ENCODE measurements at places on chromosomes 6 and 20.

DNA sequence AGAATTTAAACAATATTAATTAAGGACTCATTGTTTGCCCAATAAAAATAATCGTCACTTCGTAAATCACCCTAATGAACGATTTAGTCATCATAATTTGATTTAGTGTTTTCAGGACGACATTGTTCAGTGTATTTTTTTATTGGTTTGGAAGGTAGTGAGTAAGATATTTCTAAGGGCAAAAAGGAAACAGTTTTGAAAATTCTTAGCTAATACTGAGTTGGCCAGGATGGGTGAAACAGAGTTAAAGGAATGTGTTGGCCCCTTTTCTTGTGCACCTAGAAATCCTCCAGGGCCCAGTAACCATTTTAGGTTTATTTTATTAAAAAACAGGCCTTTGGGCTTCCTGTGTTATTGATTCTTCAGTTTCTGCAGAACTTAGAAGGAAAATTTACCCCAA, 25.3 kb downstream of the ANKS1A start:
- peak; percentile 9 for DNase-seq

DNA sequence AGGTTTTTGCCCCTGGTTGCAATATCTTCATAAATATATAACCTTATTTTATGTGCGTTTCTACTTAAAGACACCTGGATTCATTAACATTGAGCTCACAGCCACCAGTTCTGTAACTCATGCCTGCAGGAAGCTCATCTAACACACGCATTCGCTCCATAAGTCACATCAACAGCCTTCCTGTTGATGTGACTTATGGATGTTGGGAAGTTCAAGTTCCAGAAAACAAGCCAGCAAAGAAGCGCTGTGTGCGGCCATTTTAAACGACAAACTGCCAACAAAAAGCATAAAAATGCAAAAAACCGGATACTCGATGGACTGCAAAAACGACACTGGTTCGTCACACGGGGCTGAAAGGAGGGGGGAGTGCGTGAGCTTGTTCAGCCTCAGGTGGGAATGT, 77.9 kb upstream of the NFATC2 start:
- peak; percentile 60 for DNase-seq

GRCh38 chr6:148459238-148459637, 116.6 kb downstream of the SASH1 start:
- no peak for DNase-seq

DNA sequence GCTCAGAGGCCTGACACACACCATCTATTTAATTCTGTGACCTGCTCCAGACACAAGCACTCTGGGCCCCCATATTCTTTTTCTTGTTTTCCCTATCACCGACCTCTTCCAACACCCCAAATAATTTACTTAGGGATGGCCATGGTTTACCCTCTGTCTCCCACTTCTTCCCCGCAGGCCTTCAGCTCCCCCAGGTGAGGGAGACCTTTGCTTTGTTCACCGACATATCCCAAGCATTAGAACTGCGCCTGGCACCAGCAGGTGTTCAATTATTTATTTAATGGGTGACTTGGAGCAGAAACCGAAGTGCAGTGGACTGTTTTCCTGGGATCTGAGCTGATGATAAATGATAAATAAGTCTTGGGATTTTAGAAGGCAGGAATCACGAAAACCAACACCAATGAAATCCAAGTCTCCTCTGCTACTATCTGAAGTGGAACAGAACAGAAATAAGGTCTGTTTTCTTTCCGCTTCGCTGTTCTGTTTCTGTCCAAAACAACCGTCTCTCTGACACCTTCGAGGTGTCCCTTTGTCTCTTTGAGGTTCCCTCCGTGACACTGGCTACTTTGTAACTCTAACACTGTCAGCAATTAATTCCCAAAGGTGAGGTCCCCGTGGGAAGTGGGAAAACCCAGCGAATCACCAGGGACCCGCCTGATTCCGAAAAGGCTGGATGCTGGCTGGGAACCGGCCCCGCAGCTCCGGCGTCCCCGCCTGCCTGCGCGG, 1.1 kb upstream of the RIN2 start:
- no peak for DNase-seq

Measured in fibroblast of skin of abdomen (primary cell).